ENCODE measurements at places on chromosomes 7 and 10. TPM values are rescaled to one million over a fixed set of nuclear protein-coding genes. Genes with fewer than 3 reads are reported as not detected.

Gene MAGI2
- polyA plus RNA-seq: 3.8 TPM

Gene PALS2
- 4.1 TPM for polyA plus RNA-seq

Gene MLXIPL
- polyA plus RNA-seq: 146 TPM

Gene CFAP43
- 3.5 TPM for polyA plus RNA-seq

Gene UCMA
- polyA plus RNA-seq: not detected

Gene ASB15
- polyA plus RNA-seq: not detected

Gene SYPL1
- 38.6 TPM for polyA plus RNA-seq

Gene CLDN4
- polyA plus RNA-seq: 75.2 TPM

Gene MYH16
- not detected for polyA plus RNA-seq

Gene TRIL
- 0.19 TPM for polyA plus RNA-seq

Gene MEIG1
- polyA plus RNA-seq: 1.5 TPM

Gene LRRN3
- 1.0 TPM for polyA plus RNA-seq

Gene EFCAB10
- polyA plus RNA-seq: not detected

Gene ZC3HAV1L
- polyA plus RNA-seq: 0.99 TPM

All from pancreas (tissue), 10 donors.